ENCODE measurements at places on chromosomes 13 and 19.

GRCh38 chr13:39322836-39323585 lies 280.0 kb downstream of the LHFPL6 start:
- no peak for DNase-seq

DNA sequence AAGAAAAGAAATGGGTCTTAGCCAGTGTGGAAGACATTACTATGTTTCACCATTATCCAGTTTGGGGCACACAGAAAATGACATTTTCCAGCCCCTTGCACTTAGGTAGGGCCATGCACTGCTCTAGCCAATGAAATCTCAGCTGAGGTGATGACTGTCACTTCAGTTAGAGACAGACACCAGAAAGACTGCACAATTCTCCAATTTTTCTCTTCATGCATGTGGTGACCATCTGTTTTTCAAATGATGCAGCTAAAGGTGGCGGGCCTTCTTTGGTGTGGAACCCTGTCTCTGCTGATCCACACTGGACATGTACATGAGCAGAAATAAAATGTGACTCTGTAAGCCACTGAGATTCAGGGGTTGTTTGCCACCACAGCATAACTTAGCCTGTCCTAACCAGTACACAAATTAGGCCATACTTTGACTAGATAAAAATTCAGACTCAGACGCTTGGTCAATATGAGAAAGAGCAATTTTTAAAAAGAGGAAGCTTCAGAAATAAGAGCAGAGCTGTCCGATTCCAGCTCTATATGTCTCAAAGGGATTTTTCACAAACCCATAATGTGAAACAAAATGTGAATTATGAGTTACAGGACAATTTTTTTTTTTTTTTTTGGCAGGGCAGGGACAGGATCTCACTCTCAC lies 6.7 kb downstream of the ZNF565 start:
- no peak for DNase-seq

DNA sequence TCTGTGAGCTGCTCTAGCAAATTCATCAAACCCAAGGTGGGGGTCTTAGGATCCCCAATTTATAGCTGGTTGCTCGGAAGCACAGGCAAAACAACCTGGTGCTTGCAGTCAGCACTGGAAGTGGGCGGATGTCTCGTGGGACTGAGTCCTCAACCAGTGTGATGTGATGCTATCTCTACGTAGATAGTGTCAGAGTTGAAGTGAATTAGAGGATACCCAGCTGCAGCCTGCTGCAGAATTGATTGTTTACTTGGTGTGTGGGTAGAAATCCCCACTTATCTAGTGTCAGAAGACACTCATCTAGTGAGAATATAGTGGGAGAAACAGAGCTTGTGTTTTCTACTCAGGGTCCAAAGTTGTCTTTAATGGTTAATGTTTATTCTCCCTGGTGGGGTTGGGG lies 63.3 kb downstream of the CBY2 start:
- DNase-seq, result no peak

DNA sequence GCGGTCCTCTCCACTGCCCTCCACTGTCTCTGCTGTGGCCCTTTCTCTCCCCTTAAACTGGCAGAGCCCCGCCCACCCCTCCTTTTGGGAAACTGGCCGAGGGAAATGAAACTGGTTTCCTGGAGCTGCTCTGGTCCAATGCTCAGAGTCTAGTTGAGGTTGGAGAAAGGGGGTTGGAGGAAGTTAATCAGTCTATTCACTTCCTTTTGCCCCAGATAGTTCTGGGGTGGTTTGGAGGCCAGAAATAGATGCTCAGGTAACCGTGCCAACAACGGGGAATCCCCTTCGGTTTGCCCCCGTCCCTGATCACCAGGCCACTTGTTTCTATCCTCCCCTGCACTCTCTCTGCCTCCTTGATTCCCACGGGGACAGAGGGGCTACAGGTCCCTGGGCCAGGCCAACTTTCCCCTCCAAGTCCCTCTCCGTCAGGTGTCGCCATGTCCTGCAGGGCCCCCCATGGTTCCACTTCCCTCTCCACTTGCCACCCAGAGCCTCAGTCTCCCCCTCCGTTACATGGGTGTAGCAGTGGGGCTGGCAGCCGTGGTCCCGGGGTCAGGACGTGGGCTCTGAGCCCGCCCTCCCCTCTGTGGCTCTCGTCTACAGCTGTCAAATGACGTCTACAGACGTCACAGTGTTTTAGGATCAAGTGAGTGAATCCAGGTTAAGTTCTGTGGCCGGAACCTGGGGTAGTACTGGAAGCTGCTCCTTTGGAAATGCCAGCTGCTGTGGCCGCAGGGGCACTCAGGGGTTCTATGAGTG lies at the start of gene IL4I1:
TSS of gene IL4I1 (minus strand) at position 25 of the 759 bp plus-strand sequence. CDS start 727 bp downstream, outside the sequence.
- DNase-seq, result no peak

GRCh38 chr13:112768795-112769481 lies 79.1 kb downstream of the ATP11A start:
- DNase-seq, result no peak

Data from Panc1 (cell line).